Thyroid gland (tissue), 4 donors: ENCODE measurements at places on chromosomes 6 and 20. TPM values are rescaled to one million over a fixed set of nuclear protein-coding genes. Genes with fewer than 3 reads are reported as not detected.
A peak's percentile ranks its signal among the peaks of the same experiment; 100 is the strongest.

DNA sequence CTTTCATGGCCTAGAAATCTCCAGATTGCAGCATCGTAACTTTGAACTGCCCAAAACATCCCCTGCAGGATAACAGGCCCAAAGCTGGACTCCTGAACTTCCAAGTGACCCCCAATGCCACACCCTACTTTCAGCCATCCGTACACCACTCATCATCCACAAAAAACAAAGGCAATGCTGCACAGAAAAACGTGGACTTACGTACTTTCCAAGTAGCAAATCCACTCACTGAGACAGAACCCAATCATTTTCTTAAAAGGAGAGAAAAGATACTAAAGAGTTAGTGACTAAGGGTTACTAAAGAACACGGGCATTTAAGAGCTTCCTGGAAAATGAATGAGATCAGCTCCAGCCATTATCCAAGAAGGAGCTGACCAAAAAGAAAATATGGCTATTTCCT is 211.0 kb downstream of the WDR27 start:
- DNase-seq, result no peak

GRCh38 chr20:7161690-7162089 is 394.2 kb downstream of the BMP2 start:
- peak; percentile 25 for DNase-seq

DNA sequence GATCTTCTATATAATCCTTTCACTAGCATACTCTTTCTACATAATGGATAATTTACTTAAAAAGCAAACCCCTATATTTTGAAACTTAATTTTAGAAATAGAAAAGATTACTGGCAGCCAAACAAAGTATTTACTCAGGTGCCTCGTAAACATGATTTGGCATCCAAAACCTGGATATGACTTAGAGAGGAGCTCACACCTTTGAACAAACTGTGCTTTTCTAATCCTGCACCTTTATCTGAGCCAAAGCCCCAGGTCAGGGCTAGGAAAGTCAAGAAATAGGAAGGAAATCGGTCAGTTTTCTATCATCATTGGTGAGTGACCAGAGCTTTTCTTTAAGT is 170.9 kb downstream of the PHF3 start:
- no peak for DNase-seq

- DNase-seq, result no peak
These were observed 1.2 kb upstream of the UFL1 start for GRCh38 chr6:96520171-96521115.

- no peak for DNase-seq
These were observed 758.9 kb upstream of the MMS22L start for GRCh38 chr6:98041921-98042320.

- no peak for DNase-seq
These were observed 42.0 kb downstream of the TGM2 start for GRCh38 chr20:38123021-38123587.

DNA sequence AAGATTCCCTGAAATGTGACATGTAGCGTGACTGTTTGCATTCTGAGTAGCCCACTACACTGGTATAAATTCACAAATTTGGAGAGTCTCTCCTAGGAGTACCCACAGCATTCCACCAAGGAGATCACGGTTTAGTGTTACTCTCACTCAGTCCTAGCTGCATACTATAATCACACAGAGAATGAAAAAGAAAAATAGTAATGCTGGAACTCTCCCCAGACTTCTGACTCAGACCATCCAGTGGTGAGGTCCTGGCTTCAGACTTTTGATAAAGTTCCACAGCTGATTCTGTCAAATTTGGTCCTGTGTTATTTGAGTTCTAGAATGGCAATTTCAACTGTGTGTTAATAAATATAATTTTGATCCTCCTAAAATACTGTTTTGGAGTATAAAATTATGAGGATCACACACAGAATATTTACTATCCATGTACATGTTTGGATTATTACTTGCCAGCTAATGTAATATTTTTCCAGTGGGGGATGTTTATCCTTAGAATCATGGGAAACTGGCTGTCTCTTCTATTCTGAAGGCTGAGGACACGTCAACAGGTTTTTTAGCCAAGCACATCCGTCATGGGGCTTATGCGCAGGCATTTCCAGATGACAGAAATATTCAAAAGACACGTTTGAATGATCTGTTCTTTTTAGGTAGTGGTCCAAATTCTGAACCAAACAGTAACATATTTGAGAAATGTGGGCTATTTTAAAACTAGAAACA is 5.1 kb upstream of the KIAA0408 start:
- DNase-seq, result no peak

DNA sequence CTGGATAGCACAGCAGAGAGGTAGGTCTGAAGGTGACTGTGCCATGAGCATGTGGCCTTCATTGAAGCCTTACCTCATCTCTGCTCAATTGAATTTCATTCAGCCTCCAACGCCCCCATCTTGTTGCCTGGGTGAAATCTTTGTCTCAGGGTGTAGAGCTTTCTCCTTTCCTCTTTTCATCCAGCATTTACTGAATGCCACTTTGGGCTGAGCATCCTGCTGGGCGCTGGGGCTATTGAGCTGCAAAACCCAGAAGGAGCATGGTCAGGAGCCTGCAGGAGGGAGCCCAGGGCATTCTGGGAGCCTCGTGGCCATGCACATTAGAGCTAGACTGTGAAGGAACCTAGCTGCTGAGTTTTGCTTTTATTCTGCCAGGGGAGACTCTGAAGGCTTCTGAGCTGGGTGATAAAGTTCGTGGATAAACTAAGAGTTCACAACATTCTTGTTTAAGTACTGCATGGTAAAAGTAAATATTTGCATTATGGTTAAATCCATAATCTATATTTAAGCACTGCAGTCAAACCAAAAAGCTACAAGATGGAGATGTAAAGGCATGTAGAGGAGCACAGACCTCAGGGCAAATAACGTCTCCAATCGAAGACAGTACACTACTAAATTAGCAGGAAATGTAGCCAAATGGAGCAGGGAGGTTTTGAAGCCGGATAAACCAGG is 13.2 kb upstream of the ASXL1 start:
- DNase-seq, result no peak

DNA sequence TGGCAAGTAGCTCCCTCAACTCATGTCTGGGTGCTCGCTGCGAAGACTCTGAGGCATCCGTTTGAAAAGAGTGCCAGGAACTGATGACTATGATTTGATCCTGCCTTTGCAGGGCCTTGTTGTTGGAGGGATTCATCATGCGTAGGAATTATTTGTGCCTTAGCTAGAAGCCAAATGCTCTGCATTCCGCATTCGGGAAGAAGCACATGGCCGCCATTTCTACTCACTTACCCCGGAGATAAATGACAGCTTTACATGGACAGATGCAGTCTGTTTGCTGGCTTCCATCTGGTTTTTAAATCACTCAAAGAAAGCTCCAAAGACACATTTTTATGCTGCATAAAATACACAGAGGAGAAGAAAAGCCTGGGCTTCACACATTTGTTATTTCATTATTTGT is 363.3 kb upstream of the CDH4 start:
- no peak for DNase-seq

DNA sequence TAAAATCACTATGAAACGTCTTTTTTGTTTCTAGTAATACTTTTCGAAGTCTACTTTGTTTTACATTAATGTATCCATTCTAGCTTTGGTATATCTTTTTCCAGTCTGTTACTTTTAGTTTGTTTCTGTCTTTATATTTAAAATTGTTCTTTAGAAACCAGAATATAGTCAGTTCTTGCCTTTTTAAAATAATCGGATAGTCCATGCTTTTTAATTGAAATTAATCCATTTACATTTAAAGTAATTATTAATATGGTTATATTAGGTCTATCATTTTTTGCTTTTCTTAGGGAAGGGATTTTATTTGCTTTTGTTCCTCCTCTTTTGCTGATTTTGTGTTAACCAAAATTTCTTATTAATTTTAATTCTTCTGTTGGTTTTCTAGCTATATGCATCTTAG is 23.7 kb downstream of the CDYL start:
- DNase-seq, result no peak

DNA sequence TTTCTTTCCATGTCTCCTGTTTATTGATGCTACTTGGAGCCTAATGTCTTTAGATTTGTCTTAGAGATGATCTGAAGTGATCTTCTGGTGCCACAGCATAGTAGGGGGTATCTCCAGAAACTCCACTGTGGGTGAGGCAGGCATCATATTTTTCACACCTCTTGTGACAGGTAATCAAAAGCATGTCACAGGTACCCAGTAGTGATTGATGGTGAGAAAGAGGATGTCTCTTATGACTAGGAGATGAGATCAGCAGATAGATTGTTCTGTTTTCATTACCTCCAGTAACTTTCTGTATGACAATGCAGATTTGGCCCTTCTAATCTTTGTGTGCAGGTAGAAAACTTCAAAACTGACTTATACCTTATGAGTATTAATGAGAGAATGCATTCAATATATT is 13.5 kb downstream of the NCOA7 start:
- DNase-seq, result no peak

GRCh38 chr20:47775841-47776240 is 9.4 kb downstream of the SULF2 start:
- DNase-seq, result no peak

GRCh38 chr20:16017656-16018055 is 555.6 kb downstream of the KIF16B start:
- DNase-seq, result no peak

GRCh38 chr6:84137989-84138575 is 89.4 kb downstream of the CEP162 start:
- no peak for DNase-seq

DNA sequence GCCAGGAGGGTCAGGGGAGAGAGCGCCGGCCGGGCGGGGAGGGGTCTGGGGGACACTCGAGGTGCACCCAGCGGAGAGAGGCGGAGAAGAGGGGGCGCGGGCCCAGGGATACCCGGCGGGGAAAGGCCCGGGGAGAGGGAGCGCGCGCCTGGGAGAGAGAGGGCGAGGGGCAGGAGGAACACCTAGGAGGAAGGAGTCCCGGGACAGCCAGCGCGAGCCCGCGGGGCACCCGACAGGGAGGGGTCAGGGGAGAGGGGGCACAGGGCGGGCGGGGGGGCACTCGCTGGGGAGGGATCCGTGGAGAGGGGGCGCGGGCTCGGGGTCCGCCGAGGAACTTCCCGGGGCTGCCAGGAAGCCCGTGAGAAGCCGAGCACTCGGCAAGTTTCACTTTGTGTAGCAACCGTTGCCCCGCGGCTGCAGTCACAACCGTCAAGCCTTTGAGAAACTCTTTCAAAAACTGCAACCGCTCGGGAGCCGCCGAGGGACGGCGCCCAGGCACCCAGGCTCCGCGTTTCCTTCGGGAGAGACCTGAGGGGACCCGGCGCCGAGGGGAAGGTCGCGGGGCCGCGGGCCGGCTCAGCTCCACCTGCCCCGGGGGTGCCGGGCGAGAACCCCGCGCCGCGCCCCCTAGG is 471 bp downstream of the EZR start:
- peak; percentile 73 for DNase-seq

- peak; percentile 6 for DNase-seq
These were observed 106.5 kb downstream of the SMLR1 start for GRCh38 chr6:130933712-130934200.

DNA sequence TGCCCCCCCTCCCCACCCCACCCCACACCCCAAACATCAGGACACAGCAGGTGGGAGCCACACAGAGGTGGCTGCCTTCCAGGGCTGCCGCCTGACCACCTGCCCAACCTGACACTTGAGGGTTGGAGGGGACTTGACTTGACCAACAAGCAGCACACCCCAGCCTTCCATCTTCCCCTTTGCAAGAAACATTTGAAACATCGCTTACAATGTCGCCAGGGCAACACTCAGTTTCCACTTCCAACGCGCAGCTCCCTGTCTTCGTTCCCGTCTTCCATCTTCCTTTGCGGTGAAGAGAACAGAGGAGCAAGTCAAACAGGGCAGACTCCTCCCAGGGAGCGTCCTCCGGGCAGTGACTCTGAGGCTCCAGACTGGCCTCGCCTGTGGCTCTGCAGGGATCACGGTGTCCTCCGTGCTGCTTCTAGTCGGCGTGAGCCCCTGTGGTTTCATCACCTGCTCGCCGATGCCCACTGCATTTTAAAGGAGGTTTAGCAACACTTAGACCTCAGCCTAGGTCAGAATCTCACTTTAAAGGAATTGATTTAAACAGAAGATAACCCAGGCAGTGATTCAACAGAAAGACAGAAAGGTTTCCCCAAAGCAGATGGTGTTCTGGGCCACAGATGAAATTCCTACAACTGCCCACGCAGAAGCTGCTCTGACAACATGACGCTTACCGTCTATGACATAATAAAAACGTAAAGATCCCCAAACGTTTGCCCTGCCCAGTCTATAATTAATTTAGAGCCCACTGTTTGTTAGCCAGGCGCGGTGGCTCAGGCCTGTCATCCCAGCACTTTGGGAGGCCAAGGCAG is 130.8 kb downstream of the TAF4 start:
- DNase-seq, result no peak

DNA sequence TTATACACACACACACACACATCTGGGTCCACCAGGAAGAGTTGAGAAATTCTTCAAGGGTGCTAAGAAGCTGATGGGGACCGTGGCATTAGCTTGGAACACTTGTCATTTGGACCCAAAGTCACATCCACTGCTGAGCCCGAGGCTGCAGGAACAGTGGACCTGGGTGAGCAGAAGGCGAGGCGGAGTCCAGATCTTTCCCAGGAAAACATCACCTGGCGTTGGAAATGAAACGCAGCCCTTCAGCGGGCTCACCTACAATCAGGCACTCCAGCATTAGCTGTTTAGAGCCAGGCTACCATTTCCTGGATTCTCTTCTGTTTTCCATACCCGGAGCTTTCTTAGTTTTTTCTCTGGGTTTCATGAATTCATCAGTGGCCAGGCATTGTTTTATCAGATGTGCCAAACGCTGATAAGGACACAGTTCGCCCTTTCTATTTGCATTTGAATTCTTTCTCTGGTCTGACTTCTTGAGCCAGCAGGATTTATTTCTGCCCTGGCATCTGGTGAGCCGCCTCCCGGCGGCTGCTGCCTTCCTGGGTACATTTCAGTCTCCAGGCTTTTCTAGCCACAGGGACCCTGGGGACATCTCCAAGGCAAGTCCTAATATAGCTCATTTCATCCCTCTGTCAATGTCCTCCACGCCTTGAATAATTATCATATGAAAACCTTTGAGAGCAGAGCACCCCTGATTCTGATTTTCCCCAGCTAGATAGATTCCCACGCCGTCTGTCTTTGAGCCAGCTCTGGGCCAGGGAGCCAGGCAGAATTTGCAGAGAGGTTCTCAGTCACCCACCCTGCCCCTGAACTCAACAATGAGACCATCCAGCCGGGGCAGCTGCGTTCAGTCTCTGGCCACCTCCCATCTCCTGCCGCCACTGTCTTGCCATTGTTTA is 170.9 kb downstream of the TTLL2 start:
- no peak for DNase-seq

DNA sequence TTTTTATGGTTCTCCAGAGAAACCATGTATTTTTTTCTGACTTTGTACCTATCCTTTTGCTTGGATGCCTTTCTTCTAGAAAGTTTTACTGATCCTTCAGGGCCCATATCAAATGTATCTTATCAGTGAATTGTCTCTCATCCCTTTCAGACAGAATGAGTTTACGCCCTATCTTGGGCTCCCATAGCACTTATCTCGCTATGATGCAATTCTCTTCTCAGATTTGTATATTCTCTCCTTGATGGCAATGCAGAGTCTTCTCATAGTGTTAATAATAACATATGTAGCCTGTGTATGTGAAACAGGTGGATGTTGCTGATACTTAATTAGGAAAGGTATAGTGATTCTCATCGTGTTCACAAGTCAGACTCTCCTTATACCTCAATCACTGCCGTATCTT is 336.2 kb downstream of the UTRN start:
- DNase-seq, result no peak

Gene FAM83C
- total RNA-seq, result not detected

Gene EPPIN
- 0.45 TPM for total RNA-seq

Gene PPP1R3G
- 1.6 TPM for total RNA-seq

Gene UBE3D
- 14.8 TPM for total RNA-seq

Gene PDE10A
- total RNA-seq, result 25.9 TPM

Gene BLCAP
- total RNA-seq, result 65.6 TPM

Gene GFOD1
- total RNA-seq, result 8.5 TPM

Gene LHFPL5
- total RNA-seq, result not detected

Gene COL9A3
- 5.3 TPM for total RNA-seq

Gene MTFR2
- 0.54 TPM for total RNA-seq

Gene SPATA25
- total RNA-seq, result not detected

Gene C6orf15
- total RNA-seq, result not detected
